ENCODE measurements at places on chromosomes 13 and 19.

- DNase-seq = no peak
Observed at GRCh38 chr19:35332817-35333216, 3.8 kb downstream of the CD22 start.

GRCh38 chr13:97274829-97275649 is 52.9 kb downstream of the MBNL2 start:
- no peak for DNase-seq

- DNase-seq = no peak
Observed at GRCh38 chr19:35491836-35492360, 1.6 kb upstream of the KRTDAP start.

GRCh38 chr19:17671906-17672305 is 16.2 kb downstream of the UNC13A start:
- no peak for DNase-seq

- no peak for DNase-seq
Observed at GRCh38 chr19:29439688-29440550, 85.9 kb upstream of the VSTM2B start.

GRCh38 chr13:78341032-78341431 is 262.3 kb downstream of the POU4F1 start:
- DNase-seq = no peak

DNA sequence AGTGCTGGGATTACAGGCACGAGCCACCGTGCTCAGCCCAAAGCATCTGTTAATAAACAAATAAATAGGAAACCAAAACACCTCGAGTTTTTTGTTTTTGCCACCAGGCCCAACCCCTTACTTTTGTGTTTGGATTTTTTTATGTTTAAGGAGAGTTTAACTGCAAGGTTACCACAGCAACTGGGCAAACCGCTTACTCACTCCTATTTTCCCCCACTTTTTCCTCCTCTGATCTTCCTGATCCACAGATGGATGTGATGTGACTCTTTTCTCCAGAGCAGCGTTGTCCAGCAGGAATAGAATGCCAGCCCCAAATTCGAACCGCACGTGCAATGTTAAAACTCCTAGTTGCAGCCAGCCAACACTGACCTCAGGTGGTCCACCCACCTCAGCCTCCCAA is 2.1 kb upstream of the PNMA8B start:
- DNase-seq = no peak

- no peak for DNase-seq
Observed at GRCh38 chr13:97026531-97027161, 32.4 kb upstream of the OXGR1 start.

GRCh38 chr19:37954421-37954874 is 47.4 kb downstream of the SIPA1L3 start:
- no peak for DNase-seq

GRCh38 chr13:113763961-113764792 is 5.2 kb downstream of the TMEM255B start:
- DNase-seq = no peak

- no peak for DNase-seq
Observed at GRCh38 chr19:46530636-46531035, 35.0 kb upstream of the PNMA8B start.

GRCh38 chr13:36919833-36920615 is at the start of gene SMAD9:
Gene SMAD9, minus strand, starts transcription at chr13:36920238. Its CDS starts 40,549 bp downstream, at chr13:36879689.
- peak; percentile 88 for DNase-seq

DNA sequence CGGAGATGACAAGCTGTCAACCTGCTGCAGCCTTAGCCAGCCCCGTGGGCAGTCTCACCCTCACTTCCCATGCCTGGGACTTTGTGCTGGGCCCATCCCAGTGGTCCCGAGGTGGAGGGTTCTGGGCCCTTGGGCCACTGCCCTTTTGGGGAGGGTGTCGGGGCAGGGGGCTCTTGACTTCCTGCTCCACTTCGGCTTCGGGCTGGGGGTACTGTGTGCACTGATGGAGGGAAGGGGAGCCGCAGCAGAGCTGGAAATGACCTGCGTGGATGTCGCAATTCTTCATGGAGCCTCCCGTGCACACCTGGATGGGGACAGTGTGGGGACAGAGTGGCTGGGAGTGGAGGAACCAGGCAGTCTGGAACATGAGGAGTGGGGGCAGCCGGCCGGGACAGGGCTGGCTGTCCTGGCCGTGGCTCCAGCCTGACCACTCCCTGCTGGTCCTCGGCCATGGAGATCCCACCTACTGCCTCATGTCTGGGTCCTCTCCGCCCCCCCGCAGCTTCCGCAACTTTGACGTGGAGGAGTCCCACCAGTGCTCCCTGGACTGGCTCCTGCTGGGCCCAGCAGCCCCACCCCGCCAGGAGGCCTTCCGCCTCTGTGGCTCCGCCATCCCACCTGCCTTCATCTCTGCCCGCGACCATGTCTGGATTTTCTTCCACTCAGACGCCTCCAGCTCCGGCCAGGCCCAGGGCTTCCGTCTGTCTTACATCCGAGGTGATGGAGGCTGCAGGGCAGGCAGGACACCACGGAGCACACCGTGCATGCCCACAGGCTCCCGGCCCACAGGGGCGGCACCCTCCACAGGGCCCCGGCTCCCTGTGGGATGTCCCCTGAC is 10.2 kb downstream of the LRP3 start:
- no peak for DNase-seq

- no peak for DNase-seq
Observed at GRCh38 chr13:92224052-92224821, 825.8 kb downstream of the GPC5 start.

GRCh38 chr13:43343645-43344044 is 320.3 kb downstream of the DNAJC15 start:
- DNase-seq = no peak

DNA sequence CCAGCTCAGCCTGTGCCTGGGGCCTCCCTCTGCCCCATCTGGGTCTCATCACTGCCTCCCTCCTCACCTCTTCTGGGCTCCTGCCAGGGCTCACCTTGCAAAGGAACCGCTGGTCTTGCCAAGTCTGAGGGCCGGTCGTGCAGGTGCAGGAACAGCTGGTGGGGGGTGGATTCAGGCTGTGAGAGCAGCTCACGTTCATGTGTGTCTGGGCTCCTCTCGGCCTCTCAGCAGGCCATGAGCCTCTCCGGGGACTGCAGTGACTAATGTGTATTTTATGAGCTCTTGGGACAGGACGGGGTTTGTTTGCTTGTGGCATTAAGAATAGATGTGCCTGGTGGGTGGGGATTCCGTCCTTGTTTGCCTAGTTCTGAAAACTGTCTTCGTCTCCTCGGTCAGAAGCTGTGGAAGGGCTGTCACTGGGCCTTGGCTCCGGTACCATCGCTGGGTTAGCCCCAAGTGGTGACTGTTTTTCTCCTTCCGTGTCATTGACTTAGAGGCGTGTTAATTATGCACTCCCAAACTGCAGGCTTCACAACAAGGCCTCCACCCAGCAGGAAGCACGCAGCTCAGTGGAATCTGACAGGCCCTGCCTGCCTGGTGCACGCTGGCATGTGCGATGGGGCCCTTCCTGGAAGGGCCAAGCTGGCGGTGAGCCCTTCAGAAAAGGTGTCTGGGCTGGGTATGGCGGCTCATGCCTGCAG is 77.6 kb downstream of the KDM4B start:
- DNase-seq = no peak

DNA sequence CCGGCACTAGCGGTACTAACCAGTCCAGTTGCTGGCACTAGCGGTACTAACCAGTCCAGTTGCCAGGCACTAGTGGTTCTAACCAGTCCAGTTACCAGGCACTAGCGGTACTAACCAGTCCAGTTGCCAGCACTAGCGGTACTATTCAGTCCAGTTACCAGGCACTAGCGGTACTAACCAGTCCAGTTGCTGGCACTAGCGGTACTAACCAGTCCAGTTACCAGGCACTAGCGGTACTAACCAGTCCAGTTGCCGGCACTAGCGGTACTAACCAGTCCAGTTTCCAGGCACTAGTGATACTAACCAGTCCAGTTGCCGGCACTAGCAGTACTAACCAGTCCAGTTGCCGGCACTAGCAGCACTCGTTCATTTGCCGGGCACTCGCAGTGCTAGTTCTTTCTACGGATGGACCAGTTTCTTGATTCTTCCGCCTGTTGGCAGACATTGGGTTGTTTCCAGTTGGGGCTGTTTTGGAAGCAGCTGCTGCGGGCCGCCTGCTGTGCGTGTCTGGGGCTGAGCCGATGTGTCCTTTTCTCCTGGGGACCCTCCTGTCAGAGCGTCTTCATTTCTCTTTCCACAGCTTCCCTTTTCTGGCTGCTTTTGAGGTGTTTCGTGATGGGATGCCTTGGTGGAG is 123.4 kb upstream of the MCF2L start:
- DNase-seq = no peak

GRCh38 chr13:97058391-97058790 is 64.1 kb upstream of the OXGR1 start:
- DNase-seq = no peak

DNA sequence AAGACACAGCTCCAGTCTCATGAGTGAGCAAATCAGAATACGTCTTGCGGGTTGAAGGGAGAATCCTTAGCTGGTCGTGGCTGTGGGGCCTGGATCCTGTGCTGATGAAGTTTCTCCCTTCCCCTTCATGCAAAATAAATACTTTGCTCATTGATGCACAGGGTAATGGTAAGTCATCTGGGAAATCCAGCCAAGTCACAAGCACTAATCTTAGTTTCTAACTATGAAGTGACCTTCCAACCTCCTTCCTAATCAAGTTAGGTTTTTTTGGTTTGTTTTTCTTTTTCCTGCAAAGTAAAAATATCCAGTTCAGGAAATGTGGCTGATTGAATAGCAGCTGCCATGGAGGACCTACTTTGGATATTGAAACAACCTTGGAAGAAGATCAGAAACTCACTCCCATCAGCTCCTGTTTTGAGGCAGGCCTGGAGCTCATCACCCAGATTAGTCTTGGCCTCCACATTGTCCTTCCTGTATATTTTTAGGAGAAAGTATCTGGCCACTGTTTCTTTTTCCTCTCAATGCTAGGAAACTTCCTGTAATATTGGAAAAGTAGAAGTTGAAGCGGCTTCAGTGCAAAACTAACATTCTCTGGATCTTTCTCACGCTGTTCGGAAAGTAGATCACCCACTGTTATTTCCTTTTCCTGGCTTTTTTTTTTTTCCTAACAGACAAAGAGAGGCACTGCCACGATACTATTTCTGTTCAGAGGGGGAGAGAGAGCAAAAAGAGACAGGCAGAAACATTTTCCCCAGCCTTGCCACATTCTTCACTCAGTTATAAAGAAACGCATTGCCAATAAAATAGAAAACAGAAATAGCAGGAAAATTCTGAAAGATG is 12.3 kb upstream of the ARL11 start:
- DNase-seq = no peak

DNA sequence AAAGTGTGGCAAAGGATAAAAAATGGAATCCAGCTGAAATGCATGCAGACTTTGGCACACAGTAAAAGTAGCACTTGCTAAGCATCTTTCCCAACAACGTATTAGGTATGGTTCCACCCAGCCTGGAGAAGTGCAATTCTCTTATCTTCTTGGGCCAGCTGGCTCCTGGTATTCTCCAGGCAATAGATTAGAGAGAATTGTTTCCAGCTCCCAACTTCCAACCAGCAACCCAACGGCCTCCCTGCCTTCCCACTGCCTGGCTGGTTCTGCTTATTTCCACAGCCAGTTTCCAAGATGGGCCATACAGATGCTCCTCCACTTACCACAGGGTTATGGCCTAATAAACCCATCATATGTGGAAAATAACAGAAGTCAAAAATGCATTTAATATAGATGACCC is 133.4 kb downstream of the OXGR1 start:
- no peak for DNase-seq

DNA sequence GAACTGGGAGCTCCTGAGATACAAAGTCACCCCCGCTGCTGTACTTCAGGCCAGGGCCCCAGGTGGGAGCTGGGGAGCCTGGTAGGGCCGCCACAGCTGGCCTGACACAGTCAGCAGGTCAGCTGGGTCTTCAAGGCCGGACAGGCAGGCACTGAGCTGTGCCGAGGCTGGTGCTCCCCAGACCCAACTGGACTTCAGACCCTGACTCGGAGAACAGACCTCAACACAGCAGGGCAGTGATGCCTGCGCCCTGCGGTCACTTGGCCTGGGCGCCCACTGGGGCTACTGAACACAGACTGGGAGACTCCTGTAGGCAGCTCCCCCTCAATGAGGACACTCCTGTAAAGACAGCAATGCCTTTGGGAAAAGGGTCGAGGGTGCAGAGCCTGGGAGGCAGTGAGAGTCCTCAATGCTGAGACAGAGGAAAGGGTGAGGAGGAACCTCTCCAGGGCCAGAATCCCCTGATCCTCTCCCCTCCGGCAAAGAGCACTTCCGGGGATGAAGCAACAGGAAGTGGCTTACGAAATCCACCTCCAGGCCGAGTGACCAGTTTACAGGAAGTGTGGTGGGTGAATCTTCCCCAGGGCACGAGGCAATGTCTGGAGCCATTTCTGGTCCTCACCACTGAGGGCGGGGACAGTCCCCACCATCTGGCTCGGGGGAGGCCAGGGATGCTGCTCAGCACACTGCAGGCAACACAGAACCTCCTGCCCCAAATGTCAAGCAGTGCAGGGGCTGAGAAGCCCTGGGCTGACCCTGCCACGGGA is 40.8 kb upstream of the ISYNA1 start:
- DNase-seq = no peak

DNA sequence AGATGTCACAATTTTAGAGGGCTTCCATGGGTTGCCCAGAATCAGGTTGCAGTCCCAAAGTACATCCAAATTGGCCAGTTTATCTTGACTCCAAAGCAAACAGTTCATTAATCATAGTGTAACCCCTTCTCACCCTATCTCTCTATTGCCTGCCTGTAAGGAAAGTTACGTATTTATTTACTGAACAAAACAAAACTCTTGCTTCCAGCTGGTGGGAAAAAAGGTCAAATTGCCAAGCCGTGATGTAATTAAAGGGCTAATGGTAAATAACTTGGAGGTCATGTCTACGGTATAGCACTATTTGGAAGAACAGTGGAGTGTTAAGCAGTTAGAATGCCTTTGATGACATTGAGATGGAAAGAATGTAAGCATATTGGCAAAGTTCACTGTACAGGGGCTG is 214.0 kb downstream of the DLEU7 start:
- no peak for DNase-seq

DNA sequence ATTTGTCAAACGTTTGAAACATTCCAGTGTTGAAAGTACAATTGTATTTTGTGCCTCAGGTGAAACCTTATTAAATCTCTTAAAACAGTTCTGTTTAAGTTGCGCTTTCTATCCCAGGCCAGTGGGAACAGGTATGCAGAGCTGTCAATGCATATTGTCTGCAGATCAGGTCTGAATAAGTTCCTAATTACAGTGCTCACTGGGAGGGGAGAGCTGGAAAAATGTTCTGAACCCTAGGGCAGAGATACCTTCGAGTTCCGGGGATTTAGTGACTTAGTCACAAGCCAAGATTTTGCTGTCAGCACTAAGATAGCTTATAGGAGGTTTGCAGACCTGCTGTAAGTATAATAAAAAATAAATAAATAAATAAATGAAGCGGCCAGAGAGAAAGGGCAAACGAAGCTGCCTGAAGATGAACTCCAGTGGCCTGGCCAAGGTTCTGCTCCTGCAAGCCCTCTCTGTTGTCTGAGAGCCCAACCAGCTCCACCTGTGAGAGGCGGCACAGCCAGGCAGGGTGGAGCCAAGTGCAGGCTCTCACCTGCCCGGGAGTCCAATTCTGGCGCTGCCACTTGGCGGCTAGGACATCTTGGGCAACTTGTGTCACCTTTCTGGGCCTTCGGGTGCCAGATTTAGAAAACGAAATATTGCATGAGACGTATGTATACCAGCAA is 97.9 kb upstream of the SLC7A1 start:
- DNase-seq = peak; percentile 78

GRCh38 chr19:4077800-4078684 is 11.3 kb upstream of the ZBTB7A start:
- peak; percentile 81 for DNase-seq

- no peak for DNase-seq
Observed at GRCh38 chr19:13984875-13985741, 21.0 kb downstream of the RFX1 start.
